CD4-positive, alpha-beta T cell treated with Interleukin-15 for 1 hour (primary cell): ENCODE measurements at places on chromosomes 7 and 10.
A peak's percentile ranks its signal among the peaks of the same experiment; 100 is the strongest.

- DNase-seq: peak; percentile 27
These were observed 64.8 kb upstream of the SEC61G start for GRCh38 chr7:54823776-54824175.

DNA sequence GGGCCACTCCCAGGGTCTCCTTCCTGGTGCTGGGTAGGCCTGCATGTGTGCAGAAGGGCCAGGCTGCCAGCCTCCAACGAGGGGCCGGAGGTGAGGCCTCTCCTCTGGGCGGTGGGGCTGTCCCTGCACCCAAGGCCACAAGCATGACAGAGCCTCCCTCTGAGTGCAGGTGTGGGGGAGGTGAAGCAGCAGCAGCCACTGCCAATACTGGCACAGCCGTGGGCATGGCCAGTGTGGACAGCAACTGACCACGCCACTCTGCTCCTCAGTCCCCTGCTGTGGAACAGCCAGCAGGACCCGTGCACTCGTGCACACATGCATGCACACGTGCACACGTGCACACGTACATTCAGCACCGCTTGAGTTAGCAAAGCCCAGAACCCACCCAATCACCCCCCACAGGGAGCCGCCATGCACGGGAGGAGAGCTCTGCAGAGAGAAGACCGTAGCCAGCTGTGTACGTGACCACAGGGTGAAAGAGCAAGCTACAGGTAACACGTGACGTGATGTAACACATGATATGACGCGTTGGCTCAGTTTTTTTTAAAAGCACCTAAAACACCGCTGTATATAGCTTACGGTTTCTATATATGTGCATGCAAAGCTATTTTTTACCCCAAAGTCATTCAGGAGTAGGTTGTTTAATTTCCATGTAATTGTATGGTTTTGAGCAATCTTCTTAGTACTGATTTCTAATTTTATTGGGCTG, 23.1 kb downstream of the PAPOLB start:
- no peak for DNase-seq

GRCh38 chr10:114479307-114479706, 75.0 kb upstream of the AFAP1L2 start:
- no peak for DNase-seq

DNA sequence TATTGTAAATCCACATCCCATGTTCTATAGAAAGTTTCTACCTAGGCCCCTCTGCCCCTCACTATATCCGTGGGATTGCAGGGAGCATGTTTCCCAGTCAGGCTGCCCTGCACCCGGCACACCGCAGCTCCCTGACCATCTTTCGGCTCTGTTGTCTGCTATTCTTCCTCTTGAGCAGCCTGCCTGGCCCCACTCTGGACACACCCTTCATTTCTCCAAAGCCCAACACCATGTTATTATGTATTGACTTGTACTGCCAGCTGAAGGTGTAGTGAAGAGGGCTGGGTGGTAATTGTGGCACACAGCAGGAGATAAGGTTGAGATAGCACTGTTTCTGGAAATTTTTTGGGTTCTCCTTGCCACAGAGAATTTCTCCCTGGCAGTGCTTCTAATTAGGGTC, 9.8 kb downstream of the LRMDA start:
- DNase-seq: no peak

DNA sequence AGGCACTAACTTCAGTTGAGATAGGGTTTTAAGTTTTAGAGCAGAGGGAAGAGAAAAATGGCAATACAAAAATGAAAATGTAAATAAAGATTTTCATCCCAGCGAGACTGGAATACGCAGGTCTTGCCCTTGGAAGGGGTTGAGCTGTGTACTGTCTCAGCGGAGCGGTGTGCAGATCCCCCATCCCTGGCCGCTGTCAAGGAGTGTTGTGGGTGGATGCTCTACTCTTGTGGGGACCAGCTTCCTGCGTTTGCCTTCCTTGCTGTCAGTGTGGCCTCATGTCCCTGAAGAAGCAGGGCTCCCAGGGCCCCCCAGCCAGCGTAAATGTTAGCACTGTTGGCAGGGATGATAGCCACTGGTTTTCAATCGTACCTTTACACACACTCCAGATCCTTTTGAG, 249.7 kb upstream of the PITRM1 start:
- DNase-seq: no peak

DNA sequence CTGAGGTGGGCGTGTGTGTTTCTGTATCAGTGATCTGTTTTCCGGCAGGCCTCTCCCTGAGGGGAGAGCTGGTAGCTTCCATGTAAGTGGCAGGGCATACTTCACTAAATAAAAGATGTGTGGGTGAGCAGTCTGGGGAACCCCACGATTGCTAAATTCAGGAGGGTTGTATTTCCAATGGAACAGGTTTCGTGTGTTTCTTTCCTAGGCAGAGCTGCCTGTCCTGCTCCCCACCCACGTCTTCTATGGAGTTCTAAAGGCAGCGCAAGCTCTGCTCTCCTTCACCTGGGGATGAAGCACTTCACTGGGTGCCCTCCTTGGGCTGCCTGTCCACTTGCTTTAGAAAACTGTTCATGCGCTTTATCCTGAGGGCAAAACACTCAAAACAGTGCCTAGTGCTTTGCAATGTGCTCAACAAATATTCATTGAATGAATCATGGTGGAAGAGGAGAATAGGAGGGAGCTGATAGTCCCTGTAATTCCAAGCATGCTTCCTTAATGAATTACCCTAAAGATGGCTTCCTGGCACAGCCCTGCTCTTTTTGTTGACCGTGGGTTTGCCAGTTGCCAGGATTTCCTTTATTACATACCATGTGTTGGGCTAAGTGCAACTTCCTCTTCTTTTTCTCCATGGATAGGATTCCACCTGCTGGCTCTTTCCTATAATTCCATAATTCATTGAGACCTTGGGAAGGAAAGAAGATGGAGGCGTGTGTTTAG, 50.6 kb upstream of the SRPK2 start:
- DNase-seq: no peak

GRCh38 chr10:24206334-24206733, 2.6 kb upstream of the KIAA1217 start:
- no peak for DNase-seq

DNA sequence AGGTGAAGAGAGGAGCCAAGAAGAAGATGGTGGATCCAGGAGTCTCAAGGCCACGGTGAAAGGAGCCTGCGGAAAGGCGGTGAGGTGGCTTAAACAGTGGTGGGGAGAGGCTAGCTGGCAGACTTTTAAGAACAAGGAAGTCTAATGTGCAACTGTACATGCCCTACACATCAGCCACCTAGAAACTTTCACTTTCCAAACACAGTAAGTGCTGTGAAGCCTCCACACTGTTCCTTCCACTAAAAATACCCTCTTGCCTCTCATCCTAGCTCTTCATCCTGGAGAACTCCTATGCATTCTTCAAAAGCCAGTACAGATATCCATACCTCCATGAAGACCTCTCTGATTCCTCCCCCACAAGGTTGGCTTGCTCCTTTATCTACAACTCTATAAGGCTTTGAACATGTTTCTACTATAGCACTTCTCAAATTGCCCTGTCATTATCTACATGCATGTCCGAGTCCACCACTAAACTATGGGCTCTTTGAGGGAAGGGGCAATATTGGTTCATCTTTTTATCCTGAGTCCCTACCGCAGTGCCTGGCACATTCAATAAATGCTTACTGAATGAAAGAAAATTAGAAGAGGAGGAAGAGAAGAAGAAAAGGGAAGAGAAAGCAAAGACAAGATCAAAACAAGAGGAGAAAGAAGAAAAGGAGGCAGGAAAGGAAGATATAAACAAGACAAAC, 54.2 kb downstream of the DNAJC12 start:
- no peak for DNase-seq

DNA sequence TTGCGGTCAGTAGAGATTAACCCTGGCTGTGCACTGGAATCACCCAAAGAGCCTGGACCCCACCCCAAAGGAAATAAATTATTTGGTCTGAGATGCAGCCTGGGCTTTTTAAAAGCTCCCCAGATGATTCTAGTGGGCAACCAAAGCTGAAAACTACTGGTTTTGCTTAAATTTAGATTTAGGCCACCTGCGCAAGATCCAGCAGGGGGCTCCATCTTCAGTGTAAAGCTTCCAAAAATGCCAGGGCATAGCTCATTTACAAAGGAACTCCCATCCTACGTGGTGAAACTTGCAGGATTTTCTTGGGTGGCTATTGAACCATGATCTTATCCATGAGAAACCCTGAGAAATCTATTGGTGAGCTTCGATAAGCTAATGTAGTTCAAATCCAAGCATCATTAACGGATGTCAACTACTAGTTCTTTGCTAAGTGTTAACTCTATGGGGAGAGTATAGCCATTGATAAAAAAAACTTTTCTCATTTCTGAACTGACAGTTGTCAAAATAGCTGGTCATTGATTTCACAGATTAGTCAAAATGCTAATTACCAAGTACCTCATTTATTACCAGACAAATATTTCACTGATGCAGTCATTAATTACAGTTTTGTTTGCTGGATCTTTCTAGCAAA, 315.3 kb downstream of the LHFPL3 start:
- DNase-seq: no peak

DNA sequence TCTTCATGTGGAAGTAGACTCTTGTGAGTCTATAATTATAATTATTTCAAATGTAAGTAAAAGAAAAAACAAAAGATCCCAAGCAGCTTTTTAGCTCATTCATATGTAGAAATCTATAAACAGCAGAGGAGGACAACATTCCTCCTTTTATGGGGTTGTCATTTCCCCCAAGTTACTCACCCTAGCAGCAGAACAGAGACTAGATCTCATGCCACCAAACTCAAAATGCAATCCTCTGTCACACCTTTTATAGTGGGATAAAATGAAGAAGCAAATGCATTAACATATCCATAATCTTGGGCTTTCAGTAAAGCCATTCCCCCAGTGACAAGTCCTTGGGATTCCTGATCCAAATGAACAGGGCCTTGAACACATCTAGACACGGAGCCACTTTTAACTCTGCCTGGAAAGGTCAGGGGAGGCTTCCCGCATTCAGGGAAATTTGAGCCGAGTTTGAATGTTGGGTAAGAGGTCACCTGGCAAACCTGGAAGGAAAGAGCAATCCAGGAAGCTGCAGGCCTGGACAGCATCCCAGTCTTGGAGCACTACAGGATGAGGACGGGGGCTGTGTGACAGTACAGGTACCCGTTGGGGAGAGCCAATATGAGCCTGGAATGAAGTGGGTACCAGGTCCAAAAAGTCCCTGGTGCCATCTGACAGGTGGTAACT, 76.4 kb downstream of the DOCK4 start:
- DNase-seq: no peak

GRCh38 chr7:112987171-112987570, 99.5 kb downstream of the GPR85 start:
- no peak for DNase-seq

GRCh38 chr7:151309311-151309710, 32.3 kb upstream of the NUB1 start:
- no peak for DNase-seq

DNA sequence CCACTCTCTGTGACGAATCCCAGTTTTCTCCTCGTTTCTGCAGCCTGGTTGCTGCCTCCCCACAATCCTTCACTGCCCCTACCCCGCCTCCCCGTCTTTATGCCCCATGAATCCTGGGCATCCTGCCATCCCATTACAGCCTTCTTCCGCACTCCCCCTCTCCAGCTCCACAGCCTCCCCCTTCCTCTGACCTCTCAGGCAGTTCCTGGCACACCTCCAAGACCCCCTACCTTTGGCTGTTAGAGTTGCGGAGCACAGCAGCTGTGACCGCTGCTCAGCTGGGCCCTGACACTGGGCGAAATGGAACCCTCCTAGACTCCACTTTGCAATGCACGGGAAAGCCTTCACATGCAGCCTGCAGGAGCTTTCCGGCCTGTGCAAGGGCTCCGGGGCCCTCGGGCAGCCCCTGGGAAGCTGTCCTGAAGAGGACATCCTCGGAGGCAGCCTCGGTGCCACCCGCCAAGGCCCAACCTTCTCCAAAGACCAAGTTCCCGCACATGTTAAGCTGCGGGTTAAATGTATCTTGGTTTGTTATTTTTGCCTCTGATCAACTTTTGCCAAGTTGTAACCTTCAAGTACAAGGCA, 400.7 kb upstream of the MKI67 start:
- DNase-seq: no peak

DNA sequence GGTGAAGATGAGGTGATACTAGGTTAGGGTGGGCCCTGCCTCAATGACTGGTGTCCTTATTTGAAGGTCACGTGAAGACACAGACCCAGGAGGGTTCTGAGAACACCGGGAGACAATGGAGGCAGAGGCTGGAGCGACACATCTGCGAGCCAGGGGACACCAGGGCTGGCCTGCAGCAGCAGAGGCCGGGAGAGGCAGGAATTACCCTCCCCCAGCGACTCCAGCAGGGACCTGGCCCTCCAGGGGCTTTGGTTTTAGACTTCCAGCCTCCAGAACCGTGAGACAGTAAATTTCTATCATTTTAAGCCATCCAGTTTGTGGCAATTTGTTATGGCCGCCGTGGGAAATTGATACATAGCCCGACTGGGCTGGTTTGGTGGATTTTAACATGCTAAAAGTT, 152.2 kb downstream of the DNAJB6 start:
- no peak for DNase-seq

DNA sequence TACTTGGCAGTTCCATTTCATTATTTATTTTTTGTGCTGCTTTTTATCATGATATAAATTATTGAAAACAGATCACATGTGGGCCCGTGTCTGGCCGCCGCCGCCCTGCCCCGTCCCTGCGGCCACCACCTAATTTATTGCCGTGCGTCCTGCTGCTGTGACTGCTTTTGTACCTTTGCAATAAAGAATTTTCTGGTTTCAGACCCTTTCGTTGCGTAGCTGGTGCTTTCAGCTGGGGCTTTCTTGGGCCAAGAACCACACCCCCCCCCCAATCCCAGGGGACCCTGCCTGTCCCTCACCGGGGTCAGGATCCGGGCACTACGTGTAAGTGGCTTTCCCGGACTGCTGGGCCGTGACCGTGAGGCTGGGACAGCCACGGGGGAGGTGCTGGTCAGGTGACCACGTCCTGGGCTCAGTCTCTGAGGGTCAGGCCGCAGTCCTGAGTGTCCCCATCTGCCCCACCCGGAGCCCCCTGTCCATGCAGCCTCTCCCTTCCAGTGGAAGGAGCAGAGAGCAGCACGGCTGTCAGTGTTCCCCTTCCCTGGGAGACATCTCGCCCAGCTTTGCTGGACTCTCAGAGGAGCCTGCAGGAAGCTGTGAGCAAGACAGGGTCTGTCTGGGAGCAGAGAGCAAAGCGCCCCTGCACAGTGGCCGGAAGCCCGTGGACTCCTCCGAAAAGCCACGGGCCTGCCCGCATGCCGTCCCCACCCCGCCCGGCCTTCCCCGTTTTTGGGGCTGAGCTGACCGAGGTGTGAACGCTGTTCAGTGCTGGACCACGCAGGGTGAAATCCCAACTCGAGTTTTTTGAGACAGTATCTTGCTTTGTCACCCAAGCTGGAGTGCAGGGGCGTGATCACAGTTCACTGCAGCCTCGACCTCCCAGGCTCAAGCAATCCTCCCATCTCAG, 12.6 kb downstream of the MAFK start:
- DNase-seq: no peak

DNA sequence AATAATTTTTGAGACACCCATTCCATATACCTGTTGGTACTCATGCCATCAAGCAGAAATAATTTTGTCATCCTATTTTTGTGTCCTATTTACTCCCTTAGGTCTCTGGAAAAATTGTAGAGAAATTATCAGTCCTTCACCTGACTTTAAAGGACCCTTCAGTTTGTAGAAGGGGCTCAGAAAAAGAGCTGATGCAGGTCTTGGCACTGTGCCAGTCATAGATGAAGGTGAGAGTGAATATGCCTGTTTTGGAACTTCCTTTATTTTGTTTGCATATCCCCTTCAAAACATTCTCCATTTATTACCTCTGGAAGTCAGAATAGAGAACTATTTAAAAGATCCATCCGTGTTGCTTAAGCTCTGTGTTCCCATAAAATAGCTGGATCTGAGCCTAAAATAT, 321.0 kb upstream of the TPK1 start:
- DNase-seq: no peak
